Esophagus squamous epithelium (tissue), 5 donors: ENCODE measurements at places on chromosomes 11 and 22. TPM values are rescaled to one million over a fixed set of nuclear protein-coding genes. Genes with fewer than 3 reads are reported as not detected.

BARX2 gene
- 65.0 TPM for total RNA-seq

TMEM123 gene
- 119 TPM for total RNA-seq

CST6 gene
- total RNA-seq: 15.3 TPM

THY1 gene
- 3.4 TPM for total RNA-seq

KRTAP5-1 gene
- total RNA-seq: not detected

DNA sequence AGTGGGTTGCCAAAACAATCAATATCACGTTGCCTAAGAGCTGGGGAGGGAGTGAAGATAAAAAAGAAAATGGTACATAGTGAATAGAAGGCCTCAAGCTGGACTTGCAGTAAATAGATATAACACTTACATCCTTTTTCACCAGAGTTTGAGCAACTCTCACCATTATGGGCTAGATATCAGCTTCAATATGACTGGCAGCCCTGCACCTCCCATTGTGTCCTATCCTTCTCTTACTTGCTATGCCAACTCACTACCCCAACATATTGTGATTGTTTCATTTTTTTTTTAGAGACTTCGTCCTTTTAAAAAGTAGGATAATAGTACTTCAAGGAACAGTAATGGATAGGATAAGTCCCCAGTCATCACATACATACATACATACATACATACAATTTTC, 7.4 kb downstream of the HBG1 start:
- no peak for DNase-seq

GRCh38 chr22:38618682-38619081, 37.5 kb downstream of the FAM227A start:
- no peak for DNase-seq

DNA sequence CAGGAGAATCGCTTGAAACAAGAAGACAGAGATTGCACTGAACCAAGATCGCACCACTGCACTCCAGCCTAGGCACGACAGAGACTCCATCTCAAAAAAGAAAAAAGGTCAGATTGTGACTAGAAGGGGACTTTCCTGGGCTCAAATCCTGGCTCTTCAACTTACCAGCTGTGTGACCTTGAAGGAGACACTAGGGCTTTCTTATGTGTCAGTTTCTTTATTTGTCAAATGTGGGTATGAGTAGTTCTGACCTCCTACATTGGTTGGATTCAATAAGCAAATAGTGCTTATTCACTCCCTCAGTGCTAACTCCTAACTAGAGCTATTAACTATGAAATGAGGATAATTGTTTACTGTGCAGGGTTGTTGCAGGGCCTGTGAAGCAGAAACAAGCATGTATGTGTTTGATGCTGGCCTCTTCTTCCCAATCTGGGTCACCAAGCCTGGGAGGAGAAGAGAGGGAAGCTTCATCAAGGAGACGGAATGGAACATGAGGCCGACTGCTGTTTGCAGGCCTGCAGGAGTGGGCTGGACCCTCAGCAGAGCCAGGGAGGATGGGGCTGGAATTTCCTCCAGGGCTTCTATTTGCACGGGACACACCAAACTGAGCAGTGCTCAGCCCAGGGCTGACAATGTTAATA, 22.5 kb downstream of the RHOD start:
- no peak for DNase-seq

- DNase-seq: no peak
Observed at GRCh38 chr11:61830237-61831105, 2.4 kb downstream of the FADS2 start.

GRCh38 chr11:79259800-79260199, 181.0 kb downstream of the TENM4 start:
- no peak for DNase-seq

DNA sequence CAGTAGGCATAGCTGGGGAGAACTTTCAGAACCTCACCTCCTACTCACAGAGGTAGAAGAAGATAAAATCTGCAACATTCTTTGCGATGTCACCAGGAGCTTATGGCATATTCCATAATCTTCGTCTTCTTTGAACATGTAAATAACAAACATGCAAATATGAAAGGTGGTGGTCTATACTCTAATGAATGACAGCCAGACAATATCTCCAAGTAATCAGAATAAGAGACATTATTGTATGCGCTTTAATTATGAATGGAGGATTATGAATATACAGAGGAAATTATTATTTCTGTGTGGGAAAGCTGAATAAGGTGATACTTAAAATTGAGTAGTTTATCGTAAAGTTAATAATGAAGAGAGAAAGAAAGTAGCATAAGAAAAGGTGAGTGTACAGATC, at the start of gene OR52B4:
TSS of gene OR52B4 (minus strand) at position 101 of the 400 bp plus-strand sequence. CDS start at position 10, 91 bp downstream.
- no peak for DNase-seq

DNA sequence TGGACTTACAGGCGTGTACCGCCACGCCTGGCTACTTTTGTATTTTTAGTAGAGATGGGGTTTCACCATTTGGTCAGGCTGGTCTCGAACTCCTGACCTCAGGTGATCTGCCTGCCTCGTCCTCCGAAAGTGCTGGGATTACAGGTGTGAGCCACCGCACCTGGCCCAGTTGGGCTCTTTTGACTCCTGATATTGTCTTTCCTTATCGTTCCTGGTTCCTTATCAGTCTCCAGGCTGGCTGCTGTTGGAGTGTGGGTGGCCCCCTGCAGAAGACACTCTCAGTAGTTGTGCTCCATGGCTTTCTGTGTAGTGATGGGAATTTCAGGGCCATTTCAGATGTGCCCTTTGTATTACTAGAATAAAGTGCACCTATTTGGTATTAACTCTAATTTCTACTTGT, 55.3 kb downstream of the C22orf31 start:
- DNase-seq: no peak

- no peak for DNase-seq
Observed at GRCh38 chr11:9664276-9665171, 647 bp downstream of the SWAP70 start.

DNA sequence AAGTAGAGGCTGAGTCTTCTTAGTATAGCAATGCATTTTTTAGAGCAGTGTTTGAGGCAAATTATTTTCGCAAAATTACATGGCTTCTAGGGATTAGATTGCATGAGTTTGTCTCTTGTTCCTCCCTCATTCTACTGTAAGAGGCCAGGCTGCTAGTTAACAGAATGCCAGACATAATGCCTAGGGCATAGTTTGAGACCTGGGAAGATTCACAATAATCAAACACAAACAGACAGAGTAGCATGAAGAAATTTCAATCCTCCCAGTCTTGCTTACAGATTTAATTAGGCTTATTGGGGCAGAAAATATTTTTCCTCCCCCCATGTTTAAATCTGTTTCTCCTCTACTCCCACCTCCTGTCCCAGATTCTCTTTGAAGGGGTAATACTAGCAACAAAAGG, 48.3 kb downstream of the ARHGEF12 start:
- no peak for DNase-seq
